ENCODE measurements at places on chromosomes 4 and X.

DNA sequence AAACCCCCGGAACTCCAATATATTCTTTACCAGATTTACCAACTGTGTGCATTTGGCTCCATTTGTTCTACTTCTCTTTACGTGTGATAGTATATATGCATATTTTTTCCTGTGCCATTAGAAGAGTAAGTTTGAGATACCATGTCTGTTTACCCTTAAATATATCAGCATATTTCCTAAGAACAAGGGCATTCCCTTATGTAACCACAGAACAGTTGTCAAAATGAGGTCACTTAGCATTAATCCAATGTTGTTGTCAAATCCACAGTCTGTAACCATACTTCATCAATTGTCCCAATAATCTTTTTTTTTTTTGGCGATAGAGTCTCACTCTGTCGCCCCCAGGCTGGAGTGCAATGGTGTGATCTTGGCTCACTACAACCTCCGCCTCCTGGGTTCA is 55.2 kb downstream of the TBC1D14 start:
- ATAC-seq = no peak

- ATAC-seq = no peak
Observed at GRCh38 chr4:26594778-26595177, 10.9 kb downstream of the TBC1D19 start.

- ATAC-seq = no peak
Observed at GRCh38 chrX:53268173-53268572, 13.2 kb downstream of the IQSEC2 start.

DNA sequence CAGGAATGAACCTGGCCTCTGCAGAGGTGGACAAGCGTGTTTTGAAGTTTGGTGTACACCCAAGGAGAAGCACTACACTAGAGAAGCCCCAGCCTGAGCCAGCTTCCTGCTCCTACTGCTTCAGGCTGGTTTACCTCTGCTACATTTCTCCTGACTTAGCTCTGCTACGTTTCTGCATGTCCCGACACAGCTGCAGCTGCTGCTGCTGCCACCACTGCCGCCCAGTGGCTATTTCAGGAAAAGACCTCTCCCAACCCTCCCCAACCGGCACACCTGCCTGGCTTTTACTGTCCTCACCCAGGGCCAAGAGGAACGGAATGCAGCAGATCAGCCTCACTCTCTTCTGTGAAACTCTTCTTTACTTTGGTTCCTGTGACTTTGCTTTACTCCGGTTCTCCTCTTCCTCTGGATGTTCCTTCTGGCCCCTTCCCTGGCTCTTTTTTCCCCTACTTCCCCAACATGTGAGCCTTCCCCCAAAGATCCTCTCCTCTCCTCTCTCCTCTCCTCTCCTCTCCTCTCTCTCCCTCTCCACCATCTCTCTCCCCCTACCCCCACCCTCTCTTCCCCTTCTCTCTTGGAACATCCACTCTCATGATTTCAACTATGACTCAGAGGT is 3.1 kb upstream of the P2RY4 start:
- no peak for ATAC-seq

DNA sequence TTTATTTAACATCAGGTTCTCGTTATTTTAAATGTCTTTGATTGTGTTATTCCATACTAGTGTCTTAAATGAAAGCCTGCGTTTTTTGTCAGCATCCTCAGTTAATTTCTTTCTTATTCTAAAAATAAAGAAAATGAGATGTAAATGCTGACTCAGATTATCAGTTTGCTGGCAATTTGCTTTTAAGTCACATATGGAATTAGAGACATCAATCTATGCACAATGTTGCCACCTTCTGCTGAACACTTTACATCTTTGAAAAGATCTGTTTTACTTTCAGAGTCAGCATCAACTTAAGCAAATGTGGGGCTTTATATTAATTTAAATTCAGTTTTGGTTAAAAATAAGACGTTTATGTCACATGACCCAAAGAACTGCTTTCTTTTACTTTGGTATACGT is 99.2 kb downstream of the ADGRL3 start:
- no peak for ATAC-seq

DNA sequence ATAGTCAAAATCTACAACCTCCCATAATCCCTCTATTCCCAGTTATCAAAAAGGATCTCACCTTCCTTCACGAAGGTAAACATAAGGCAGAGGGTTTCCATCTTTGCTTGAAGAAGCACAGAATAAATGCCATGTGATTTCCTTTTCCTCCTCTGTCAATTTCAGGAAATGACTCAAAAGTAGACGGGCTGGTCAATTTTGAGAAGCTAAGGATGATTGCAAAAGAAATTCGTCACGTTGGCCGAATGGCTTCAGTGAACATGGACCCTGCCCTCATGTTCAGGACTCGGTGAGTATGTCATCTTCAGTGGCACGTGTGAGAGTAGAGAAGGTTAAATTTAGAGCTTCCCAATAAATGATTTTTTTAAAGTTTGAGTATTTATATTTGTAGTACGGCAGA is 240.2 kb downstream of the RAPGEF2 start:
- ATAC-seq = no peak

- no peak for ATAC-seq
Observed at GRCh38 chr4:72701987-72702819, 133.2 kb upstream of the ADAMTS3 start.

- no peak for ATAC-seq
Observed at GRCh38 chr4:55323375-55323774, 22.7 kb upstream of the SRD5A3 start.

DNA sequence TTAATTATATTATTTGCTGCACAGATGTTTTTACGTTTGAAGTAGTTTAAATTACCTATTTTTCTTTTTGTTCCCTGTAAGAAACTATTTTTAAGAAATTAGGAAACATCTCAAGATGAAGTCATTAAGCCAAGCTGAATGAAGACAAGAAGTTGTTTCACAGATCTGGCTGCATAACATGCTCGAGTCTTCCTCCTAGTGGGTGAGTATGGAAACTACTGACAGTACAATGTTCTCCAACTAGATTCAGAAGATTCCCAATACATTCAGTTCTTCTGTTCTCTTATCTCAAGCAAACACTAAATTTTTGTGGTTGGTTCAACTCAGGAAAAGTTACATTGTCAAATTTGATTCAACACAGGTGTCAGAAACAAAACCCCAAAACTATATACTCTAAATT is 256.8 kb upstream of the VCX start:
- no peak for ATAC-seq

DNA sequence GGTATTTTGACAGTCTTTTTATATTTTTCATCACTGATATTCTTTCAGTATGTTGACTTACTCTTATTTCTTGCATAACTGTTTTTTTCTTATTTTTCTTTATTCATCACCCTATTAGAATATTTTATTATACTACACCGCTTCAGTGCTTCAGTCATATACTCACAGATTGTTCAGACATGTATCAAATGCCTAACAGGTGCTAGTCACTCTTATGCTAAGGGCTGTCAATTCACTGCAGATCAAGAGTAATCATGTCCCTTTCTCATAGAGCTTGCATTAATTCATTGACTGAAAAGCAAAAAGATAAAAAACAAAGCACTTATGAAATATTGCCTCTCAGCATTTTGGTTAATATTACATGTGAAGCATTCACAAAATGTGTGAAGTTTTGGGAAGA is 1435.6 kb downstream of the STIM2 start:
- no peak for ATAC-seq

DNA sequence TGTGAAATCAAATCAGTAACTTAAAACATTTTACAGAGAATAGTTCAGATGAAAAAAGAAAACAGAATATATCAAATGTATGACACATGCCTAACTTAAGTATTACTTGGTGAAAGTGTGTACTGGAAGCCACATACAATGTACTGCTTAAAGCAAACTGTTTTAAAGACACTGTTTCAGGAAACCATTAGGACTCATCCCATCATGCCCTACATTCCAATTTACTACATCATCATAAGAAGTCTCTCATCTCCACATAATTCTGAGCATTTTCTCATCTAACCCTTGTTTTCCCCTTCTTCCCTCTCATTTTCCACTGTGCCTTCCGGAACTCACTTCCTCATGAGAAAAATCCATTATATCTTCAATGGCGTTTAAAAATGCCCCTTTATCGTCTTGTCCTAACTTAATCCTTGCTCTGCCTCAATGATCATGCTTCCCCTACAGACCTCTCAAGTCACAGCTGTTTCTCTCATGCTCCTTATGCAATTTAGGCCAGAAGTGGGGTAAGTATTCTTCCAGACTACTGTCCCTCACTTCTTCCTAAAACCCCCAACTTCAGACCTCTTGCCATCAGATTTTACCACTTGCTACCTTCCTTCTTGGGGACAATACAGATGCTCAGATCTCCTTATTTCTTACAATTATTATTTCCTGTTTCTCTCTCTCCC is 26.8 kb upstream of the FGF5 start:
- ATAC-seq = no peak

DNA sequence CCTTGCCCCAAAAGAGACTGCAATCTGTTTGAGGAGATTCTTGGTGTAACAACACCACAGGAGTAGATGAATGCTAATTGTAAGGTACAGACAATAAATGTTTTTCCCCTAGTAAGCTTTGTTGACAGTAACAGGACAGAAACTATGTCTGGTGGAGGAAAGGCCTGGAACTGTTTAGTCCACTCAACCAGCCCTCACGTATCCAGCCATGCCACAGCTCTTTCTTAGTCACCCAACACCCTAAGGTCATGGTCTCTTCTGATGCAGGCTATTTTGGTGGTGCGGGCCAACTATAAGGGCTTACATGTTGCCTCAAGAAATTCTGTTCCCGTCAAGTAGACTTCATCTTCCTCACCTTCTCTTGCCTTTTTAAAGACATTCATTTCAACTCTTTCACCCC is 75.9 kb upstream of the GAB1 start:
- no peak for ATAC-seq

GRCh38 chr4:10461850-10462400 is 4.7 kb upstream of the ZNF518B start:
- ATAC-seq = no peak

DNA sequence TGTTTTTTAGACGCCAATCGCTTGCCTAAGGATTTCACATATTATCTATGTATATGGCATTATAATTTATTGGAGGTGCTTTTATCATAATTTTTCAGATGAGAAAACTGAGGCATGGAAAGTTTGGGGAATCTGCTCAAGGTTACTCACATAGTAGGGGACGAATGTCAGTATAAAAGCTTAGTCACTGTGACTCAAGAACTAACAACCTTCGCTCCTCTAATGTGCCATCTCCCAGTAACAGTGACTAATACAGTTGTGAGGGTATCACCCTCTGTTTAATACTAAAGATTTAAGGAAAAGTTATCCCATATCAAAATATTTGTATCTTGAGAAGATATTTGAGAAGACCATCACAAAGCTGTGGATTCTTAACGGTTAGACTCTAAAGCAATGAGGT is 353.1 kb upstream of the SPOCK3 start:
- ATAC-seq = no peak

DNA sequence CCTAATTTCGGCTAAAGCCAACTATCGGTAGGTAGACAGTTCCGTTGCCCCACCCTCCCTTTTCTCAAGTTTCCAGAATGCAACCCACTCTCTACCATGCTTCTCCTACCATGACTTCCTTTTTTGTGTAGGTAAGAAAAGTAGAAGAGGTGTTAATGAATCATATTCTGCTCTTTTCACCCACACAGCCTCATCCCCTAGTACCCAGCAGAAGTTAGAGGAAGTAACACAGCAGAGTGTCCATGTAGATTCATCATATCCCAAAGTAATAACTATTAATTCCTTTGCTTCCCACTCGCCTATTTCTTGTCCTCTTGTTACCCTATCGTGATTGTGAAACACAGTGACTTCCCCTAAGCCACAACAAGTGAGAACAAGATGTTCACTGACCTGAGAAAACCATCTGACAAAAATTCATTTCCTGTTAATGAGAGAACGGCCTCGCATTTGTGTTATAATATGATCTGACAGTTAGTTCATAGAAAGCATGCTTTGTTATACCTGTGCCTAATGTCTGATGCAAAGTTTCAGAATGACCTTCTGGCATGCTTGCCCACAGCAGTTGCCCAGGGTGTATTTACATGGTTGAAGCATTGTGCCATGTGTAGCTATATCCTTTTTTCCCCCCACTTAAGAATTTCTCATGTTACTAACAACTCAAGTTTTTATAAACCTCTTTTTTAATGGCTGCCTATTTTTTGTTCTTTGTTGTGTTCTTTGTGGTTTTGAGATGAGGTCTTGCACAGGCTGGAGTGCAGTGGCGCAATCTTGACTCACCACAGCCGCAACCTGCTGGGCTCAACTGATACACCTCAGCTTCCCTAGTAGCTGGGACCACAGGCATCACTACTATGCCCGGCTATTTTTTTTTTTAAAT is 185.6 kb downstream of the RAP1GDS1 start:
- ATAC-seq = peak; percentile 92

DNA sequence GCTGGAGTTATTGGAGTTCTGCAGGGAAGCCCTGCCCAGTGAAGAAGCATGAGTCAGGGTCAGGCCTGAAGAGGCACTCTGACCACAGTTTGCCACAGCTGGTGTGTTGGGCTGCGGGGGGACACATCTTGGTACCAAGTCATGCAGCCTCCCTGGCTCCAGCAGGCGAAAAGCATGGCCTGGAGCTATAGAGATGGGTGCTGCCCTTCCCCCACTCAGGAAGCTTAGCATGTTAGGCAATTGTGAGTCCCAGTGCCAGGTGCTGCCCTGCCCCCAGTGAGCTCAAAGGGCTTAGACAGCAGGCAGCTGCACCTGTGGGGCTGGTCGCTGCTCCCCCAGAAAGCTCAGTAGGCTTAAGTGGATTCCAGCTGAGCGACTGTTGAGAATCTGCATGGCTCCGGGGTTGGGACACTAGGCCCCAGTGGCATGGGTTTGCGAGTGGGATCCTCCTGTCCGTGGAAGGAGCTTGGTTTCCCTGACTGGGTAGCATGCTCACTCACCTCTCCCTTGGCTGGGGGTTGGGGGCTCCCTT is 755.5 kb downstream of the GLUD2 start:
- ATAC-seq = no peak

GRCh38 chr4:90857081-90857820 is 730.1 kb downstream of the CCSER1 start:
- no peak for ATAC-seq

DNA sequence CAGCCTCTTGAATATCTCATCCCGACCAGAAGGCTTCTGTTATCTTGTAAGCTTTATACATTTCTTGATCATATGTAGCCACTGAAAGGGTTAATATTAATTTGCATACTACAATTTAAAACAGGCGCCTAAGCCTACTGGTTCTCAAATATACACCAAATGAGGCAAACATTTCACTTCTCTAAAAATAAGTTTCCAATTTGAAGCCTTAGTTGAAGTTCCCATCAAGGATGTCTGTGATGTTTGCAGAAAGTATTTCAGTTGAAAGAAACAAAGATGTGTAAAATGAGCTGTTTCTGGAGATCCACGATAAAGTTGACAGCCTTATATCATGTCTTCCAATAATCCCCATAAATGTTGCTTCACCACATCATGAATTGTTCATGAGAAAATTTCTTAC is 70.6 kb downstream of the KIT start:
- ATAC-seq = no peak

GRCh38 chr4:142567620-142568451 is 278.3 kb downstream of the INPP4B start:
- ATAC-seq = no peak

- no peak for ATAC-seq
Observed at GRCh38 chrX:123405231-123405630, 221.2 kb downstream of the GRIA3 start.

All from stimulated activated memory B cell treated with anti-CD40 and anti-IgM and Interleukin-4, amounts not matched to agents 10 μg/mL and 1 μg/mL and 100 μg/mL, for 72 hours (primary cell).